ENCODE measurements at places on chromosomes 3 and 15.

- no peak for DNase-seq
These were observed 34.3 kb upstream of the ANKDD1A start for GRCh38 chr15:64877435-64877834.

GRCh38 chr3:35970793-35971192, 331.5 kb downstream of the ARPP21 start:
- DNase-seq = no peak

DNA sequence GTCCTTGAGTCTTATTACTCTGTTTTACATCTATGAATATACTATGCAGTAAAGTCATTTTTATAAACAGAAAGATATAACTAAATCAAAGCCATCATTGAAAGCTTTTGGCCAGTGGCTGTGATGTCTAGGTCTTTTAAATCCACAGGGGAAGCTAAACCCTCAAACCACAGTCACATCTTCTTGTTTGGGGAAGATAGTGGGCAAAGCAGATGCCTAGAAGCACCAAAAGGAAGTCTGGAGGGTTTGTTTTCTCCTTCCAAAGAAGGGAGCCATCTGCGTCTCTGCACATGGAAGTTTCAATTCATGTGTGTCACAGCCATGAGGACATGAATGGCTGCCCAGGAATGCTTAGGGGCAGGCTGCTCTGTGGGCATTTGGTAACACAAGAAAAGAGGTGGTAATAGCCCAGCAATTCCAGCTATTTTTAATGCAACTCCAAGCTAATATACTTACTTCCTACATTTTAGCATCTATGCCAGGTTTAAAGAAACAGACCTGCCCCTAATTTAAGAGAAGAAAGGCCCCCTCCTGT, 322.2 kb downstream of the SLC9A9 start:
- no peak for DNase-seq

DNA sequence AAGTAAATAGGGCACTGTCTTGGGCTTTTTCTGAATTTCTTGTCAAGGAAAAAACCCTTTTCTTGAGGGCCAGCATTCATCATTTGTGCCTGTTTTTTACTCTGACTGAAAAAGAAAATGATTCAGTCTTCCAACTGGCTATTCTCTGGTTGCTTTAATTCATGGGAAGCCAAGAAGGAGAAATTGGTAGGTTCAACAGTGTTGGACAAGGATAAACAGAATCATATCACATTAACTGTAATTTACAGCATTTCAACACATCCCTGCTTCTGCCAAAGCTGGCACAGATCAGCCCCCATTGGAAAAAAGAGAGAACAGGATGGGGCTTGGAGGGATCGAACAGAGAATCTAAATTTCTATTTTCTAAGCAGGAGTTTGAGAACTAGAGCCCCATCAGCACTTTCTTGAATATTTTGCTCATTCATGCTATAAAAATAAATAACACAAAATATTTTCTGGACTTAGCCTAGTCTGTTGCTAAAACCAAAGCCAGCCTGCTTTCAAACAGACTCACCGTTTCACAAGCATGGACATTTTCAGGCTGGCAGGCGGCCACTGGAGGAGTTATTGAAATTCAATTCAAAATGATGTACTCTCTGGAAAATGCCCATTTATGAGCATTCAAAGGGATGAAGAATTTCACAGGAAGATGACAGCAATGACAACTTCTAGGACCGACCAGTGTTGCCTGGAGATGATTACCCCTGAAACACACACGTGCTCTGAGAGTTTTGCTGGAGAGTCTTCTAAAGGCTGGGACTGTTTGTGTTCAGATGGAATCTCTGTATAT, 181.2 kb downstream of the WNT5A start:
- no peak for DNase-seq

GRCh38 chr3:122903171-122903570, 108.3 kb downstream of the SLC49A4 start:
- no peak for DNase-seq

Data from neuronal stem cell (in vitro differentiated cells).